Stimulated activated CD8-positive, alpha-beta memory T cell treated with anti-CD3 and anti-CD28 coated beads, Interleukin-2, amount 100 ng/mL, for 48 hours (primary cell): ENCODE measurements at places on chromosomes 6 and 20.

GRCh38 chr6:107716688-107717089 is 107.4 kb downstream of the SCML4 start:
- DNase-seq = no peak

DNA sequence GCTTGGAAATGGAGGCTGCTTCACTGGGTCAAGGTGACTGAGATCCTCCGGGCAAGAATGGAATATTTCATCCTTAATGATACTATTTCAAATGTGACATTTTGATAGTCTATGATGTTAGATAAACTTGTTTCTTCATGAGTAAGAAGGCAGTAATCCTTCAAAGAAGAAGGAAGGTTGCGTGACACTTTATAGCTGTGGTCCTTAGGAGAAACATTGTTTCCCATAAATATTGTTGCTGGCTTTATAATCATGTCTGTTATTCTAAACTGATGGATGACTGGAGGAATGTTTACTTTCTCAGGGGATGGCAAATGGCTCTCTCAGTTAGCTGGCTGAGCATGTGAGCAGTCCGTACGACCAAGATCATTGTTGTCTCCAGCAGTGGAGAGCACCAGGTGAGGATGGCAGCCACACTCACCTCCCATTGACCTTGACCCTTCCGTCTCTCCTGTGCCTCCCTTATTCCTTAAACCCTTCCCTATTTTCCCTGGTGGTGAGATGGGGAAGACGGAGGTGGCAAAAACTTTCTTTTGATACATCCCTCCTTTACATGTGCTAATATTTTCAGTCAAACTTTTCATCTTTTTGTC is 171.2 kb upstream of the OLIG3 start:
- no peak for DNase-seq

DNA sequence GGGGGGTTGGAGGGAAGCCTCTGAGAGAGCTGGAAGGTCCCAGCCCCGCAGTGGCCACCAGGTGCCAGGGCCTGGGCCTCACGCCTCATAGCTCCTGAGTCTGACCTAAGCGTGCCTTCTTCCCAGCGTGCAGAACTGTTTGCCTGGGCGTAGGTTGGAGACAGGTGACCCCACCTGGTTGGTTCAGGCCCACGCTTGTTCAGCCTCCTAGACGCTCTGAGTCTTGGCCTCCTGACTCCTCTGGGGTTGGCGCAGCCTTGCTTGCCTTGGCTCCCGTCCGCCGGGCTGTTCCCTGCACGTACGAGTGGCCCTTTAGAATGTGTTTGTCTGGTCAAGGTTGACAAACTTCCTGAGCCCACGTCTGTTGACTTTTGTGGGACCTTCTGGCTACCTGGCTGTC is 70.8 kb downstream of the EYA2 start:
- no peak for DNase-seq

DNA sequence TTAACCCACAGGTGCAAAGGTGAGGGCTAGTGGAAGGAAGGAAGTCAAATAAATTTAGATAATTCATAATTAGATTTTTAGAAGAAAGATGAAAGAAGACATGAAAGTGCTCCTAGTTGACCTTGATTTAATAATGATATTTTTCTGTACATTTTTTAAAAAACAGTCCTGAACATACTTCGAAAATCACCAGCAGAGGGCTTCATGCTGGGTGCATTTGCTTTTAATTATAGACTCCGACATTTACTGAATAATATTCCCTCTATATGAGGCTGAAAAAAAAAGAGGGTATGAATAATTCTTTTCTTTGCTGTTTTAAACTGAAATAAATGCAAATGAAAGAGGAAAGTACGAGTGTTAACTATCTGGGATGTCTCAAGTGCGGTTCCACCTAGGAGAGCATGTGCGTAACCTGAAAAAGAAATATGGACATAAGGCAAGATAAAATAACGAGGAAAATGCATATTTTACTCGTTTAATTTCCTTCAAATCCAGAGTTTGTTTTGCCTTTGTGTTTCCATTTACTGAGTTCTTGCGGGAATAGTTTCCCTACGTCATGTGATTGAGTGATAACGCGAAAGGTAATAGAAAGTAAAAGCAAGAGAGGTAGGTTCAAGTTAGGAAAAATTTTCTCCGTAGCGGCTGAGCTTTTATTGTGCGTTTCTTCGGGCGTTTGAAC is 3.1 kb upstream of the TFAP2B start:
- no peak for DNase-seq

- no peak for DNase-seq
Measured at GRCh38 chr6:66900133-66901083, 1193.4 kb upstream of the EYS start.

DNA sequence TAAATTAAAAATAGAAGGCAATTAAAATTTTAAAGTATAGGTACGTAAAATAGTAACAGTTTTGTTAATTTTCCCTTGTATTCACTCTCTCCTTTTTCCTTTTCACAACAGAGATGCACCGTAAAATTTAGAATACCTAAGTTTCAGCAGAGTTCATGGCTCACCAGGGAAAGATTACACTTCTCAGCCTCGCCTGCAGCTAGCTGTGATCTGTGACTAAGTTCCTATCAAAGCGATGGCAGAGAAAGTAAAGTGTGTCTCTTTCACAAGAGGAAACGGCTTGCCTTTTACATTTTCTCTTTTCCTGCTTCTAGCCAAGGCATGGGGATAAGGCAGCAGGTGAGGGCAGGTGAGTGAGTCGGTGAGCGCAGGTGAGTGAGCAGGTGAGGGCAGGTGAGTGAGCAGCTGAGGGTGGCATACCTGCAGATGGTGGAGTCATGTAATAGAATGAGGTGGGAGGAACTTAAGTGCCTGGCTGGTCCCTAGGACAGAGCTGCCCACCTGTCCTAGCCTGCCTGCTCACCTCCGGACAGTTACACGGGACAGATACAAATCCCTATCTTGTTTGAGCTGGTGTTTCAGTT is 30.9 kb downstream of the ZFP64 start:
- no peak for DNase-seq

DNA sequence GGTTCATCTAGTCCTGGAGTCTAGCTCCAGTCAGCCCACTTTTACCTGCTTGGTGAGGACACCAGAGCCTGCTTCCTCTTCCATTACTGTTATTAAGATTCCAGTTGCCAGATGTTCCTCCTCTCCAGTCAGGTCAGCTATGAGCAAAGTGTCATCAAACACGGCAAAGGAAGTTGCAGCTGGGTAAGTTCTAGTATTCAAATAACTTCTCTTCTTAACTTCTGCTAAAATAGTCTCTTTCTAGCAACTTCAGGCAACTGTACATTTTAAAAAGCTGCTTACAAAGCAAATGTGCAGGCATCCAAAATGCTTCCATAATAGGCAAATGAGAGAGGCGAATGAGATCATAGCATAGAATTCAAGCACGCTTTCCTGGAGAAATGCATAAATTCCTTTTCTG is 18.4 kb upstream of the MRPS18A start:
- no peak for DNase-seq

DNA sequence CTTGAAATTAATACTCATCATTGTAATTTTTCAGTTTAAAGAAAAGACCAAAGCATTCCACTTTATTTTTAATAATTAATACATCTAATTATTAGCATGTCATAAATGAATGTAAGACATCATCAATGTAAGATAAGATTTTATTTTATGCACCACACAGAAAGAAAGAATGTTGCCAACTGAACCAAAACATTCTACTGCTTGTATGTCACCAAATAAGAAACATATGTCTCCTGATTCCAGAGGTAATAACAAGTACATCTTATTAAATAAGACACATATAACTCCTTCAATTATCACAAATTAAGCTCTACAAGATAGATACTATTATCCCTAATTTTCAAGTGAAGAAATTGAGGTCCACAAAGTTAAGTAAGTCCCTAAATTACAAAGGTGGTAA is 189.5 kb downstream of the GMDS start:
- DNase-seq = no peak

DNA sequence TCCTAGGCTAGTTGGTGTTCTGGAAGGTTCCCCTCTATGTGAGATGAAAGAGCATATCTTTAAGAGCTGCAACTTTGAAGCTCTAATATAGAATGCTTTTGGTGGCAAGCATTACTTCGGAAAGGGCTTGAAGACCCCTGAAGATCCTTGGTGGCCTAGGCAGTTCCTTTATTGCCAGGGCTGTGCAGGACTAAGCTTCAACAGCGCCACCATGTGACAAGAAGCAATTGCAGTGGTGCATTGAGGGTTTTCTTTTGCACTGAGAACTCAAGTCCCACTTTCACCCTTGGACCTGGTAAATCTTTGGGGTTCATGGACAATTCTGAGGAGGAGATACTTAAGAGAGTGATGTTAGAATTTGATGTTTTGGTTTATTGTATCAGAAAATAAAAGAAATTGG is 237.4 kb upstream of the GMDS start:
- no peak for DNase-seq
